ENCODE measurements at places on chromosomes 6 and 20. TPM values are rescaled to one million over a fixed set of nuclear protein-coding genes. Genes with fewer than 3 reads are reported as not detected.

Gene SLC22A2
- total RNA-seq = not detected

Gene SMOC2
- total RNA-seq = not detected

Gene ENPP5
- not detected for total RNA-seq

Gene RIPOR2
- 1.6 TPM for total RNA-seq

Gene BTNL2
- total RNA-seq = not detected
